ENCODE measurements at places on chromosomes 7 and 10.

DNA sequence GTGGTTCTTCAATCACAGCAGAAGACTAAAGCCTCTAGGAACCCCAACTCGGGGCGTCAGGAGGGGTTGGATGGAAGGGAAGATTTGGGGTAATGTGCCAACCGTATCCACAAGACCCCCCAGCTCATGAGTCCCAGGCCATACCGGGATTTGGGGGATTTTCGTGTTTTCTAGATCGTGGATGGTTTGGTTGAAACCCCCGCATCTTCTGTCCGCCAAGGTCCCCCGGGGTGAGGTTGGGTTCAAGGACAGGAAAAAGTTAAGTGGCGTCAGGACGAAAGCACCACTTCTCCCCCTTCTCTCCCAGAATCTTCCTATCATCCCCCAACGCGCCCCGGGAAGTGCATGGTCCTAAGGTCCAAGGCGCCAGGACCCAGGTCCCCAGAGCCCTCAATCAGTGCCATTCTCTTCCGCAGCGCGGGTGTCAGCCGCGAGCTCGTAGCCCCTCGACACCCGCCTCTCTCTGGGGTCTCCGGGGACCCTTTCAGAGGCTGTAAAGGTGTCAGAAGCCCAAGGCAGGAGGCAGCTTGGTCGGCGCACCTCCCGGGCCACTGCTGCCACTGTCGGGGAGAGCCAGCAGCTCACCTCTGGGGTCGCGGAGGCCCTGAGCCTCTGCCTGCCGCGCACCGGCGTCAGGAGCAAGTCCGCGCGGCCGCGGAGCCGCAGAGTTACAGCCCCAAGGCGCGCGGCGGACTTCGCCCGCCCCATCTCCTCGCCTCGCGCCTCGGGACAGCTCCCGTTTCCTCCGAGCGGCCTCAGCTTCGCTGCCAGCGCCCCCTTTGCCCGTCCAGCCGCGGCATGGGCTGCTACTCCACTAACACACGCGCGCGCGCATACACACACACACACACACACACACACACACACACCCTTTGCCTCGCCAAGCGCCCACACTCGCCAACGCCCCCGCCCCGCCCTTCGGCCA lies 1.5 kb downstream of the MKX start:
- no peak for DNase-seq

DNA sequence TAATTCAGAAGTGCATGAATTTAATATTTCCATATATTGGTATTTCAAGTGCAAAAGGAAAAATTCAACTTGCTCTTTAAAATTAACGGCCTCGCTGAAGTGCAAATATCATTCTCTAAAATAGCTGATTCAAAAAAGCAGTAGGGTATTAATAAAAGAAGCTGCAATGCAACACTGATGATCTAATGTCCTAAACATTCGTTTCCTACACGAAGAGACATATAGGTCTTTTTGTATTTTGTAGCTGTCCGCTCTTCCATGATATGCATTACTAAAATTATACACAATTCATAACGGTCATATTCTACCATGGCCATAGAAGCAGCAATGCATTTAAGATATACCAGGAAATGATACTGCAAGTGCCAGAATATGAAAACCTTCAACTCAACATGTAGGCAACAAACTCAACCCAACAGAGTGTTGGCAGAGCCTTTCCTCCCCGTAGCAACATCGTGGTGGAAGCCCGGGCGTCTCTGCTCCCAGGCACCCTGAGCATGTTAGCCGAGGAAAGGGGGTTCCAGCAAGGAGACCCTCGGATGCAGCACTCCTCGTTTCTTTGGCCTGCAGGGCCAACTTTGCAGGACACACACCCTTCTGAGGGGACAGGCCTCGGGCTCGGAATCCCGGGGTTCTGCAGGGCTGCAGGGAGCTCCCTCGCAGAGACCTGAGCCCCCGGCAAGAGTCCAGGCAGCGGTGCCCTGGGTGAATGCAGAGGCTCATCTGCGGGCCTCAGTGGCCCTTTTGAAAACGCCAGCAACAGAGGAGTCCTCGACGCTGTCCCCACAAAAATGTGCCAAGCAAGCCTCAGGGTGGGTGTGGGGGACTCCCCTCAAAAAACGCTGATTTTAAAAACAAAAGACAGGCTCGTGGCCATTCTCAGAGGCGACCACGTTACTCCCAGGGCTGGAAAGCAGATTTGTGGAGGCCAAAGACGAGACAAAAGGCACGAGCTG lies 1.6 kb downstream of the FAM171A1 start:
- no peak for DNase-seq

GRCh38 chr7:136114966-136115762 lies 138.0 kb upstream of the MTPN start:
- no peak for DNase-seq

DNA sequence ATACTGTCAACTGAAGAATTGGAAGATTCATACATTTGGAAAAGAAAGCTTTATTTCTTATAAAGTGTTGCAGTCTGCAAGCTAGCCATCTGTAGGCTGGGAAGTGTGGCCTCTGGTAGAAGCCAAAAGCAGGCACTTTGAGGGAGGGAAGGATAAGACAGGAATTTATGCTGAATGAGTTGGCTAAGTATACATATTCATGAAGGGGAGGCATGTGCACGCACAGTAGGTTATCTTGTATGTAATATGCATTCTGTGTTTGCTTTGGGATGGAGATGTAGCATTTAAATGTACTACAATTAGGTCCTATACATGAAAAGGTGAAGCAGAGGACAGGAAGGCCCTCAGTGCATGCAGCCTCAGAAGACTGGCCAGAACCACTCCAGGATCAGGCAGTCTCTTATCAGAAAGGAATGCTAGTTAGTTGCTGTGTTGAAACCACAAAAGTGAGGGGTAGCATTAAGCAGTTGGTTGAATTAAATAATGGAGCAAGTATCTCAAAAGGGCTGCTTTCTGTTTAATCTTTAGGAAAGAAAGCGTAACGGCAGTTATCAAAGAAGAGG lies 40.9 kb downstream of the MYO3A start:
- no peak for DNase-seq

- DNase-seq = no peak
Observed at GRCh38 chr7:138023618-138024342, 21.9 kb upstream of the CREB3L2 start.

DNA sequence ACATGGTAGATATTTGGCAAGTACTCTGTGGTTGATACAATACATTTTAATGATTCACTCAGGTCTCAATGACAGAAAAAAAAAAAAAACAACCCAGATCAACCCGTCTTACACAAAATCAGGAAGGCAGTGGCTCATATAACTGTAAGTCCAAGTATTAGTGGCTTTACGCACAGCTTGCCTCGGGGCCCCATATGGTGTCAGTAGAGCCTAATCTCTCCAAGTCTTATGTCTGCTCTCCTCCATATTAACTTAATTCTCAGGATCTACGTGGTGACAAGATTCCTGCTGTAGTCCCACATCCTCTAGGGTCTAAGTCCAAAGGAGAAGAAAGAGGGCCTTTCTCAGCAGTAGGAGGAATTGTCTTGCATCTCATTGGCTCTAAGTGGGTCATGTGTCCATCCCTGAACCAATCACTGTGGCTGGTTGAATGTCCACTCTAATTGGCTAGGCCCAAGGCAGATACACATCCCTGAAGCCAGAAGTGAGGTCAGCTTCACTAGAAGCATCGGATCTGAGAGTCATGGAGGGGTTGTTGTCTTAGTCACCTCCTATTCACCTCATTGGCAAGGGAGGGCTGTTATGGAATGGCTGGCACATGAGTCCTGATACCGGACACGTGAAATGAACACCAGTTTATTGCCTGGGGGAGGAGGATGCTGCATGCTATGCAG lies 20.5 kb upstream of the PLPP4 start:
- DNase-seq = peak; percentile 8

DNA sequence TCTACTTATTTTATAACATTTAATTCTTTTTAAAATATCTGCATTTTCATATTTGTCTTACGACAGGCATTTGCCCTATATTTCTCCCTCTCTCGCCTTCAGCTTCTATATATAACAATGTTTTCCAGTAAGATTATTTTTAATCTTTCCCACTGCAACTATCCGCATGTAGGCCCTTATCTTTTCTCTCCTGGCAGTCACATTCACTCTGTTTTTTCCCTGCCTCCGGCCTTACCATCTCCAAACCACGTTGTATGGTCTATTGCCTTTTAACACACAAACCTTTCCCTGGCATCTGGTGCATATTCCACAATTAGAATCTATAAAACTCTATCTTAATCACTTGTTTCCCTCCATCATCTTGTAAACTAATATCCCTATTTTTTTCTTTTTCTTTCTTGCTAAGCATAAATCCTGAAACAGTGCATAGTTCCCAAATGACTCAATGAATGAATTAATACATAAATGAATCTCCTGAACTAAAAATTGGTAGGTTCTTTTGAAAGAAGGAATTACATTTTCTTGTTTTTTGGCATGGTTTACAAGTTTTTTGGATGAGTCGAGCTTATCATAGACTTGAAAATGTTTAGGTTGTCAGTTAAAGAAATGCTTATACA lies 173.2 kb downstream of the SEMA3A start:
- DNase-seq = no peak

DNA sequence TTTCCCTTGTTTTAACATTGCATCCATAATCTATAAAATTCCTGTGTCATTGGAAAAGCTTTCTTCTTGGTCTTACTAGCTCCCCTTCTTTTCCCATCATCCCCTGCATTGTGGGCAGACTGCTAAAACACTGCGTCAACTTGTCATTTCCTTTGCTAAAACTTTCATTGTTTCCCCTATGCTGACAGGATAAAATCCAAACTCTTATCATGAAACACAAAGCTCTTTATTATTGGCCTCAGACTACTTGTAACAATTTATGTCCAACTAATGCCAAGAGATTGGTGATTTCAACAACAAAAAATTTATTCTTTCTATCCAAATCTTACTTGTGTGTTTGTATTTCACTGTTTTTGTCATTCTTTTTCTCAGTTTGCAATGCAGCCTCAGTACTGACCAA lies 339.1 kb downstream of the HGF start:
- DNase-seq = no peak

GRCh38 chr7:33842150-33842549 lies 63.2 kb upstream of the BMPER start:
- DNase-seq = no peak

GRCh38 chr7:90688810-90689209 lies 92.7 kb downstream of the CDK14 start:
- DNase-seq = no peak

GRCh38 chr7:119974972-119975371 lies 298.0 kb upstream of the KCND2 start:
- DNase-seq = no peak

DNA sequence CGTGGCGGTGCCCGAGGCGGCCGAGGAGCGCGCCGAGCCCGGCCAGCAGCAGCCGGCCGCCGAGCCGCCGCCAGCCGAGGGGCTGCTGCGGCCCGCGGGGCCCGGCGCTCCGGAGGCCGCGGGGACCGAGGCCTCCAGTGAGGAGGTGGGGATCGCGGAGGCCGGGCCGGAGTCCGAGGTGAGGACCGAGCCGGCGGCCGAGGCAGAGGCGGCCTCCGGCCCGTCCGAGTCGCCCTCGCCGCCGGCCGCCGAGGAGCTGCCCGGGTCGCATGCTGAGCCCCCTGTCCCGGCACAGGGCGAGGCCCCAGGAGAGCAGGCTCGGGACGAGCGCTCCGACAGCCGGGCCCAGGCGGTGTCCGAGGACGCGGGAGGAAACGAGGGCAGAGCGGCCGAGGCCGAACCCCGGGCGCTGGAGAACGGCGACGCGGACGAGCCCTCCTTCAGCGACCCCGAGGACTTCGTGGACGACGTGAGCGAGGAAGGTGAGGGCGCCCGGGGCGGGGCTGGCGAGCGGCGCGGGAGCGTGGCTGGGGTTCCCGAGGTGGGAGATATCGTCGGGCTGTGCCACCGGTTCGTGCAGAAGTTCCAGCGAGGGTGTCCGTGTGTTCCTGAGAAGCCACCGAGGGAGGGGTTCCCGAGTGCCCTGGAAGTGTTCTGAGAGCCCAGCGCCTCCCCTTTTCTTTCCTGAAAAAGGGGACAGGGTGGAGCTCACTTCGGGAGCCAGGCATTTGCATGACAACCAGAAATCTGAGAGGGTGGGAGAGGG lies 495 bp downstream of the EIF3B start:
- DNase-seq = no peak

Data from nucleus accumbens (tissue), 56 donors.